ENCODE measurements at places on chromosomes 7 and 10. TPM values are rescaled to one million over a fixed set of nuclear protein-coding genes. Genes with fewer than 3 reads are reported as not detected.

CALML3 gene
- not detected for total RNA-seq

CALHM3 gene
- total RNA-seq, result not detected

ZNF467 gene
- total RNA-seq, result 3.2 TPM

KCP gene
- not detected for total RNA-seq

TRPV6 gene
- 0.19 TPM for total RNA-seq

NRCAM gene
- total RNA-seq, result 0.93 TPM

ASAH2 gene
- 2.2 TPM for total RNA-seq

GCK gene
- total RNA-seq, result 21.0 TPM

SPAM1 gene
- total RNA-seq, result not detected

SKIDA1 gene
- total RNA-seq, result 2.1 TPM

FGL2 gene
- 18.0 TPM for total RNA-seq

HABP2 gene
- total RNA-seq, result not detected

C7orf57 gene
- not detected for total RNA-seq

PDZD7 gene
- total RNA-seq, result 1.3 TPM

TMEM60 gene
- 6.6 TPM for total RNA-seq

STEAP1B gene
- not detected for total RNA-seq

SAMD9 gene
- 2.3 TPM for total RNA-seq
